NAMALWA (cell line): ENCODE measurements at places on chromosomes 11 and 22.
A peak's percentile ranks its signal among the peaks of the same experiment; 100 is the strongest.

DNA sequence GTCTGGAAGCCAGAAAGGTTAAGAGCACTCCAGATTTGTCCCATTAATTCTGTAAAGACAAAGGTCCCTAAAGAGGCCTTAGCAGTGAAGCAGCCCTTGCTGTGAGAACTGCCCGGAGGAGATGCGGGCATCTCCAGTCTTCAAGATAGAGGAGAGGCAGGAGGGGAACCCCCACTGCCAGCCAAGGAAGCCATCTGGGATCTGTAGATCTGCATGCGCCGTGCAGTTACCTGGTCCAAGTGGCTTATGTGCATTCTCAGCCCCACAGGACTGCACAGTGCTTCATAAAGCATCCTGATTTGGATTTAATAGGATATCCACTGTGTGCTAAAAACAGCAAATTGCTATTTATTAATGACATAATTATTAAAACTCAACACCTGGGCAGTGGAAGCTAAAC, 834.6 kb downstream of the NTM start:
- DNase-seq = no peak

- DNase-seq = peak; percentile 77
Measured at GRCh38 chr11:64875369-64876228, 2.8 kb downstream of the EHD1 start.

GRCh38 chr22:50179937-50180726, 5.6 kb upstream of the TRABD start:
- DNase-seq = no peak

DNA sequence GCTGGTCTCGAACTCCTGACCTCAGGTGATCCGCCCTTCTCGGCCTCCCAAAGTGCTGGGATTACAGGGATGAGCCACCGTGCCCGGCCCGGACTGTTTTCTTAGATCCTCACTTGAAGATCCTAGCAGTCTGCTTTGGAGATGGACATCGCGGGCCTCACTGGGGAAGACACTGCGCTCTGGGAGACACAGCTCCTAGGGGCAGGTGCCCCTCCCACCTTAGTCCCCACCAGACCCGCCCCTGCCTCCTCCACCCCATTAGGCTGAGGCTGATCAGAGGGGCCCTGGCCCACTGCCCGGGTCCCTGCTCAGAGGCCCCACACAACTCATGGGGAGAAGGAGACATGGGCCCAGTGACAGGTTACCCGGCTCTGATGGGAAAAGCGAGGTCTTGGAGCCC, 11.3 kb upstream of the LTO1 start:
- DNase-seq = no peak

DNA sequence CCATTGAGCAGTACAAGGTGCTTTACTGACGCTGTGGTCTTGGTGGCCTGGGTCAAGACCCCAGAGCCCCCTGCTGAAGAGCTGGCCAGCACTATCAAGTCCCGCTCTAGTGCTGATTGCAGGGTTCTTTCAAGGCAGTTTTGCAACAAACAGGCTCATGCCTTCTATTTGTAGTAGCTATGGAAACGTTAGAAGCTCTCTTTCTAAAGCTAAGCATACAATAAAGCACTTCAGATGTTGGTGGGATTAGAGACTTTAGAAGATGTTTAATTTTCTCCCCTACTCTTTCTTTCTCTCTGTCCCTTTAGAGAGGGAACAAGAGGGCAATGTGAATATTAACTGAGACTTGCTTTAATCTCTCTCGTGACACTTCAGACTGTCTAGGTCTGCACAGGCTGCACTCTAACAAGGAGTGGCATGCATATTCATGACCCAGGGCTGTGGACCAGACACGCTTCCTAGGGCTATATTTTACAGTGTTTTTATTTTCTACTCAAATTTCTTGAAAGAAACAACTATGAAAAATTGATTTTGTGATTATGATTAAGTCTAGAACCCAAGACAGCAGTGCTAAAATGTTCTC, 138.6 kb downstream of the WNT7B start:
- no peak for DNase-seq

DNA sequence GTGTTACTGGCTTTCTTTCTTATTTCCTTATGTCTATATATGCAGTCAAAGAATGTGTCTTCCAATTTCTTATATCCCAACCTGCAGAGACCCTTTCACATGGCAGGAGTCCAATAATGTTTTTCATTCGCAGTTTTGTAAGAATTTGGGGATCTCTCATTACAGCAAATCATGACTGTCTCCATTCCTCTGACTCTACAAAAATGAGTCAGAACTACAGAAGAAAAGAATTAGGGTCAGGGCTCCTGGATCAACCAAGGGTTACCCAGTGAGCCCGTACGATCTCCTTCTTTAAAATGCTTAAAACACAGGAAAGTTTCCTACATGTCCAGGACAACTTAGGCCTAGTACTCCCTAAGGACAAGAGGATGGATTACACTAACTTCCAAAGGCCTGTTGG, 42.2 kb downstream of the RPUSD4 start:
- no peak for DNase-seq
